NCI-H345 (cell line): ENCODE measurements at places on chromosomes 3 and 15.

DNA sequence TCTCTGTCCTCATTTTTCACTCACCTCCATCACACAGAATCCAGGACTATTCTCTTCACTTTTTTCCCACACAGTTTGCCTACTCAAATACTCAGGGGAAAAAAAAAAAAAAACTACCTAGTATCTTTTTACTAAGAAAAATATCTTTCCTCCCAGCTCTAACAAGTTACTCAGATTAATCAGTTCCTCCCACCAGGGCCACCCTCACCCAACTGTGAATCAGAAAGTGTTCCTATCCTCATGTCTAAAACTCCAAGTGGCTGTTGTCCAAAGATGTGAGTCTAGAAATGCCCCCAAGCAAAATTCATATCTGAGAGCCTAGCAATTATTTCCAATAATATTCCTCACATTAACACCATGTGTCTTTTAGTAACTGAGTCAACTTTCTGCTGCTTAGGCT lies 268.0 kb downstream of the ERC2 start:
- DNase-seq, result no peak

DNA sequence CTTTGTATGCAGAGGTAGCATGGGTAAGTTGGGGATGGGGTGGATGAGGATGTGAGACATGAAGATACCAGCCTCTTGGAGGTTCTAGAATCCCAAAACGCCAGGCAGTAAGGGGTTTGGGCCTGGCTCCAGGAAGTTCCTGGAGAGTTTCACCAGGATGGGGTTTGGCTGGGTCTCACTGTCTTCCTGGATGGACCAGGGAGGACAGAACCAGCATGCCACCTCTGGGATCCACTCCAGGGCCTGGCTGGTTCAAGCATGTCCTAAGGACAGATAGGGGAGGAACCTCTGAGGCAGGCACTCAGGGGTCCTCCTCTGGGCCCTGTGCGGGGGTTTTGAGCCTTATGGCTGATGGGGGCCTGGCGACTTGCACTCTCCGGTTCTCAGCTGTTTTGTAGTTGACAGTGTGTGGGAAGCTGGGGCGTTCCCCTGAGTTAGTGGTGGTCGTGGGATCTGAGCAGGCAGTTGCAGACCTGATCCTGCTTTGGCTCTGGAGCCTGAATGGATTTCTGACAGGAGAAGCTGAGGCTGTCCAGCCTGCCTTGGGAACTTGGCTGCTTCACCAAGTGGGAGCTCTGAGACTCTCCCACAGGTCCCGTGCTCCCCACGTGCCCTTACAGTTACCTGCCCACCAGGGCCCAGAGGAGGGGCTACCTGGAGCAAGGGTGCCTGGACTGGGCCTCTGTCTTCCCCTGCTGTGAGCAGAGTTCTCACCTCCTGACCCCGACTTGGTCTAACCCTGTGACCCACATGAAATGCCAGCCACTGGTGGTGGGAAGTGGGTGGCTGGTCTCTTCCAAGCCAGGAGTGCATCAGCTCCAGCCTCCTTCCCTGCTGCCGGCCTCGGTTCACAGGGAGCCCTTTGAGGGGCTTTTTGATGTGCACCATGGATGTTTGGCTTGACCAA lies 128.4 kb downstream of the EEFSEC start:
- no peak for DNase-seq

DNA sequence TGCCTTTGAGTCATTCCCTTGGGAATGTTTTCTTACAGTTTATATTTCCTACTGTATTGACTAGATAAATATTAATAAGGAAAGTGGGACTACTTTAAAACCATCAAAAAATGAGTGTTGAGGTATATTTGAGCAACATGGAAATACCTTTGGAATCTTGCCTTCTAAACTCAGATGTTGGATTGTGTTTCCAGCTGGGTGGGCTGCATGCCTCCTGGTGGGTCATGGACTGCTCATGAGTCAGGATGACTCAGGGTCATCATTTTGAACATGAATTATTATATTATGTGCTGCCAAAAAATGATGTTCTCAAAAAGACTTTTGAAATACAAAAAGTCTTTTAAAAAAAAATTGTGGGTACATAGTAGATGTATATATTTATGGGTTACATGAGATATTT lies 41.1 kb upstream of the APH1B start:
- no peak for DNase-seq

DNA sequence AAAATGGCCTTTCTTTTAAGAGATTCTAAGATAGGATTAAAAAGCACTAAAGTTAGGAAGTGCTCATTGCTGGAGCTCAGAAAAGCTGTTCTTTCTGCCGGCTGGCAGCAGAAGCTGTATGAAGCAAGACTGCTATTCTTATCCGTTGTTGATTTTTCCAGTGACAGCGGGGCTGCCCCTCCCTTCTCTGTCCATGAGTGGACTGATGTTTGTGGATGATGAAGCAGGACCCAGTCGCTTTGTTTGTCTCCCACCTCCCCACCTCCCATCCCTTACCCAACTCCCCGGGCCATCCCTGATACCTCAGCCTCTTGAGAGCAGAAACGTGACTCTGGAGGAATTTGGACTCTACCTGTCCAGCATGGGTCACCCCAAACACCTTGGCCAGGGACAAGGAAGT lies 10.3 kb upstream of the MUSTN1 start:
- DNase-seq, result peak; percentile 3

DNA sequence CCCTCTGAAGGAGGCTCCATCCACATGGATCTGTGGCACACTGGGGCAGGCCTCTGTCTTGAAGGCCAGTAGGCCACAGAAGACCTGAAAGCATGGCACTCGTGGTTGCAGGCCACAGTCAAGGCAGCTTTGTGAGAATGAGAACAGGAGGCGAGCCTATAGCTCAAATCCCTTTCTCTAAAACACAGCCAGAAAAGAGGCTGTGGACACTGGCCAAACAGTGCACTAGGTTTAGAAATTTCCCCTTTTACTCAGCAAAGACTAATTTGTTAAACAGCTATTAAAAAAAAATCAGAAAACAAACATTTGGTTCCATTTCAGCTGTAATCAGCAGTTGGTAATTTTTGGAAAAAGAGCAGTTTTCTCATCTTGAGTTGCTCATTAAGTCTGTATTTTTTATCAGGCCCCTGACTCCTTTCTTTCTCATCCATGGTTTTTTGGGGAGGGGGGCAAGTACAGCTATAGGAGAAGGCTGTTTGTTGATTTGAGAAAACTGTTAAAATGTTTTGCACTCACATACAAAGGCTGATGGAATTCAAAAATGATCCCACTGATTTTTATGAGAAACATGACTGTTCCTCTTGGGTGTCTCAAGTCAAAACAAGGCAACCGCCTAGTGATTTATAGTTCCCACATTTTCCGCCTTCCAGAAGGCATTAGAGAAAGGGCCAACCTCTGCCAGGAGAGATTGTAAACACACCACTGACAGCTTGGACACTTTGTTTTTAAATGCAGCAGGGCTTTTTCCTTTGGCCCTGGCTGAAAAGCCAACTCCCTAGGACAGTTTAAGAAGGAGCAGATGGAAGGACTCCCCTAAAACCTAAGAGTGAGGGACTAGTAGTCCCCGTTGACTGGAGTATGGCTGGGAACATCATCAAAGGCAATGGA lies 28.1 kb downstream of the PARP16 start:
- no peak for DNase-seq

DNA sequence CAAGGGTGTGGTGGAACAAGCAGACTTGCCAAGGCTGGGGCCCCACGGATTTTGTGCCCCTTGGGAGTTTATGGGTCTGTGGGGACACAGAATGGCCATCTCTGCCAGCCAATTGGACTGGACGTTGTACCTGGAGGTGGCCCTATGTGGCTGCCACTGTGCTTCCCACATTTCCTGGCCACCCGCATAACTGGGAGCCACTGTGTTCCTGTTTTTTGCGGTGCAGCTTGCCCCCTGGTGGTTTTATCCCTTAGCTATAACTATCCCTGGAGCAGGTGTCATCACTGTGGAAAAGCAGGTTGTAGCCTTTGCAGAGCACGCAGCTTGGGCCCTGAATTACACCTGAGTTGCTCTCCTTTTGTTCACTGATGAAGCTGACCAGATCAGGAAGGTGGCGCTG lies 306.3 kb downstream of the ZPLD1 start:
- DNase-seq, result no peak

DNA sequence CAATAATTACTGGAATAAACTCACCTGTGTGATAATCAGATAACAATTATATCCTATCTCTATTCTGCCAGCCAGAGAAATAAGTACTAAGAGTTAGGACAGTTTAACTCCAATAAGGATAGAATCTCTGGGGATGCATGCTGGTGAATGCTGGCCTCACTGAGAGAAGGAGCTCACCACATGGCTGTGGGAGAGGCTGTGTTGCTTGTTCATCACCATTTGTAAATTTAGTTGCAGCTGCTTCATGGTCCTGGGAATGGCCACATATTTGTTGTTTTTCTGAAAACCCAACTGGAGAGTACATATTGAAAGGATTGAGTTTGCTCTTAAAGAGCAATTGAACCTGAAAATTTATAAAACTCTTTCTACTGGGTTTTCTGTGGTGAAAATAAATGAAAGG lies 207.3 kb downstream of the NECTIN3 start:
- no peak for DNase-seq

DNA sequence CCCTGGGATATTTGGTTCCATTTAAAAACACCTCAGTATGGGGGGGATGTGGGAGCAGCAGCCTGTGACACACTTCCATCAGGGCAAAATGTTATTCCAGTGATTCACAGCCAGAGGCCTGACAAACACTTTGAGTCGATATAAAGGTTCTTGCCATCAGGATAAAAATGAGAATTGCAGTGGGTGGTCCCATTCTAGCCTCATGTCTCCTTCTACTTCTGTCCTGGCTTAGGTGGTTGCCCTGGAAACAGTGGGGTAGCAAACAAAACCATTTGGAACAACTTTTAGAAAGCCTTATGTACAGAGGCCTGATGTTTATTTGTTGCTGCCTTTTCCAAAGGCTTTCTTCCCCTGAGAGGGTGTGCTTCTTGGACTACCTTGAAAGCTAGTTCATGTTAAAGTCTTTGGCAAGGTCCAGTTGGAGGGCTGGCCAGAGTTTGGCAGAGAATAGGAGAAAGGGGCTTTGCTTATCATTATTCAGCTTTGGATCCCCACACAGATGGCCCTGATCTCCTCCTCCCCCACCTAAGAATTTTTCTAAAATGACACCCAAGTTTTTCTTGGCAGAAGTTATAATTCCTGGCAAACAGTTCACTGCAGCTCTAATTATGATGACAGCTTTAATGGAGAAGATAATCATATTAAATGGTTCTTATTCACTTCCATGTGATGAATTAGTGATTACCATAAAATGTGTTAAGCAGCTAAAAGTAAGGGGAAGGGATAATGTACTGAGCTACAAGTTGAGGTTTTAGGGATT lies 84.2 kb upstream of the ZNF280D start:
- DNase-seq, result no peak

DNA sequence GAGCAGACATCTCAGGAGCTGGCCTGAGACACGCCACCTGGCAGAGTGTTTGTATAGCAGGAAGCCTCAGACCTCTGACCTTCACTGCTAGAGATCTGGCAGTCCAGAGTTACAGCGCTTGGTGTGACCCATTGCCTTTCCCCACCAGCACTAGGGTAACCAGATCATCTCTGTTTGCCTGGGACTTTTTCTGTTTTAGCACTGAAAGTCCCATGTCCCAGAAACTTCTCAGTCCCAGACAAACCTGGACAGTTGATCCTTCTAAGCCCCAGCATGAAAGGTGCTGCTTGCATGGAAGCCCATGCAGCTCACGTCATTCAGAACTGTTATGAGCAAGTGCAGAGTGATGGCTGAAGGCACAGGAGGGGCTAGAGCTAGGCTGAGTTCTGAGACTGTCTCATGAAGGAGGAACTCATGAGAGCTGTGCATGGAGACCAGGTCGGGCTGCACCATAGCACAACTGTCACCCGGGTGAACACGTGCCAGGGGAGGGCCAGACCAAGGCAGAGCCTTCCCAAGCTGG lies 18.2 kb upstream of the AHSG start:
- DNase-seq, result no peak

GRCh38 chr15:94509259-94509658 lies 277.9 kb downstream of the MCTP2 start:
- DNase-seq, result no peak

DNA sequence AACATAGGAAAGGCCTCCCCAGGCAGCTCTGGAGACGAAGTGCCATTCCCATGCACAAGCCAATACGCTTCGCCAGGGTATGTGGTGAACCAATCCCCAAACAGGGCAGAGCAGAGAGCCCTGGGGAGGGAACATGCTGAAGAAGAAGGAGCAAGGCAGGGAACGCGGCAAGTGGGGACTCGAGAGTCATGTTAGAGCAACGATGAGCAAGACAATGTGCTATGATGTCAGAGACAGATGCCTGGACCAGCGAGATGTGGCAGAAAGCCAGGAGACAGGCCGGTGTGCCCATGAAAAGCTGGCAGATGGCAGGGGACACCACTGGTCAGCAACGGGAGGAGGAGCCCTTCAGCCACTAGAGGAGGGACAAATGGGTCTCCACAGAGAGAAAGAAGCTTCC lies 39.6 kb downstream of the NIPA2 start:
- DNase-seq, result no peak

DNA sequence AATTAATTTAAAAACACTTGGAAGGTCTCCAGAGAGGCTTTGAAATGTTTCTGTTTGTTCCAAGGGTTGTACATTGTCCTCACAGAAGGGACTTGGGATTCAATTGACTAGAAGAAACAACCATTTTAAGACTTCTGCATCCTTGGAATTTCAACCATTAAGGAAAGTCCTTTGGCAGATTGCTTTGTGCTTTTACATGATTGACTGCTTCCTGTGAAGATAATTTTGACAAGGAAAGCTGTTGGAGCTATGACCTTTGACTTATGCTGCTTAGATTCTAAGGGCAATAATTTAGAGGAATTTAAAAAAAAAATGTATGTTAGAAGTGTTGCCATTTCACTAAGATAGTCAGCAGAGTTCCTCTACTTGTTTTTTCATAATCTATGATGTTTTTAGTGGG lies 483.9 kb upstream of the TBL1XR1 start:
- no peak for DNase-seq

DNA sequence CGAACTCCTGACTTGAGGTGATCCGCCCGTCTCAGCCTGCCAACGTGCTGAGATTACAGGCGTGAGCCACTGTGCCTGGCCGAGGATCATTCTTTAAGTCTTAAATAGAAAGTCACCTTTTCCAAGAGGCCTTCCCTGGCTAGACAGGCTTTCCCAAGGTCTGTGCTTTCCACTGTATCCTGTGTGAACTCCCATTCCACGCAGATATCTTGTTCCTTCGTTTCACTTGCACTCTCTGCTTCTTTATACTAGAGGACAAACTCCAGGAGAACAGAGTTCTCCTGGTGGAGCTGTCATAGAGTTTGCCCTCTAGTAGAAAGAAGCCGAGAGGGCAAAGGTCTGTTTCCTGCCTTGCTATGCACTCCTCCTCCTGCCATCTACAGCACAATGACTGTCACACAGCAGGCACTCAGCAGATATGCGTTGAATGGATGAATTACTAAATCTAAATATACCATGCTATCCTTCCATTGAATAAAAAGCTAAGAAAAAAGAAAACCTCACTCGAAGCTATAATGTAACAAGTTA lies 211.2 kb downstream of the FOXP1 start:
- no peak for DNase-seq

- DNase-seq, result no peak
Observed at GRCh38 chr3:78140866-78141265, 1101.0 kb downstream of the ROBO2 start.

GRCh38 chr3:40913641-40914040 lies 285.7 kb upstream of the CTNNB1 start:
- no peak for DNase-seq
